Stimulated activated CD8-positive, alpha-beta memory T cell treated with anti-CD3 and anti-CD28 coated beads, Interleukin-7, amount 100 ng/mL, for 1 hour (primary cell): ENCODE measurements at places on chromosomes 7 and 10.

DNA sequence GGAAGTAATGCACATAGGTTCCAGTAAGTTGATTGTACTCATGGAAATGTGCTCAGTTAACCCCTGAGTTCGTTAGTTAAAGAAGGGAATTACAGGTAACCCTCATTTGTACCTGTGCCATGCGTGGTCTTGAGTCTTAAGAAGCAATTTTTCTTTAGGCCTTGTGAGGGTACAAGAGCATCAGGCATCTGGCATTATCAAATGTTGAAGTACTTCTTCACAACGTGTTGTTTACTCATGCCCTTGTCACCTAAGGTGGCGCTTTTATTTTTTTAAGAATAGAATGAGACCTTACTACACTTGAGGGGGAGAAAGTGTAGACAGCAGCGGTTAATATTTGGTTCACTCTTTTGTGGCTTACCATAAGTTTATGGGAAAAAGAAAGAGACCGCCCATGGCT is 167.1 kb downstream of the VTI1A start:
- no peak for DNase-seq

- DNase-seq: no peak
Observed at GRCh38 chr10:44956717-44957706, 2.6 kb upstream of the RASSF4 start.

DNA sequence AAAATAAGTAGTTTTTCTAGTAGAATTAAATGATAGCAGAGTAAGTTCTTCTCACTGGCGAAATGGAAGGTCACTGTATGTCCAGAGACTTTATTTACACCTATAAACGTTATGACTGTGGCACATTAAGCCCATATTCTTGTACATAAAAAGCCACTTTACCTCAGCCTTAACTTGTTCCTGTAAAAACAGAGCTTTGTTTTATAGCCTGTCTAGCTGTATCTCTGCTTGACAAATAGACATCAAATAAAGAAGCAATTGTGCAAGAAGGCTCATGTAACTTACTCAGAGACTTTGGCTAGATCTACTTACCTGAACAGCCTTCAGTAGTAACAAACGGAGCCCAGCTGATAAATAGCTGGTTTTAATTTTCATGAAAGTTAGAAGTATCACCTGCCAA is 324.1 kb upstream of the BMPER start:
- DNase-seq: no peak

GRCh38 chr7:128025380-128025779 is 5.9 kb downstream of the LRRC4 start:
- DNase-seq: no peak

DNA sequence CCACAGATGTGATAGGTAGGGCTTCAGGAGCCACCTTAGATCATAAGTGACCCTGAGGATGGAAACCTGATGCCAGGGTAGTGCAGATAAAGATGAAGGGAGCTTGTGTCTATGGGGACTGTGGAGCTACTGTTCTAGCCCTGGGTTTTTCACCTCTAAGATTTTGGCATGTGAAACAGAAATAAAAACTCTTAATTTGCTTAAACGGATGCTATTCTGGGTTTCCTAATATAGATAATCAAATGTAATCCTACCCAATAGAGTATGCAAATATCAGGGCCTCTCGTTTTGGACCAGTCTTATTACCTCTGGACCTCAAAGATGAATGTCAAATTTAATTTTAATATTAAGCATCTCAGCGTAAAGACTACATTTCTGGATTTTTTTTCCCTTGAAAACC is 49.3 kb downstream of the ABCB4 start:
- DNase-seq: no peak
